Urothelium cell line (cell line): ENCODE measurements at places on chromosomes 2 and 18.

DNA sequence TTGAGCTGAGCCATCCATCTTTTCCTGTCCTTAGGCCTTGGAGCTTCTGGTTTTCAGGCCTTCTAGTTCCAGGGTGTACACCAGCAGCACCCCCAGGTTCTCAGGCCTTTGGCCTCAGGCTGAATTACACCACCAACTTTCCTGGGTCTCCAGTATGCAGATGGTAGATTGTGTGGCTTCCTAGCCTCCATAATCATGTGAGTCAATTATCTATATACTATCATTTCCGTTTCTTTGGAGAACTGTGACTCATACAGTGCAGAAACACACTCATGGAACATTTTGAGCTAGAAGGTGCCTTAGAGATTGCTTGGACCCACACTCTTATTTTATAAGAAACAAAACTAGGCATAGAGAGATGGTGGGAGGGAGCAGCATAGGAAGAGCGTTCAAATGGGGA lies 167.4 kb downstream of the NCK2 start:
- DNase-seq: no peak

DNA sequence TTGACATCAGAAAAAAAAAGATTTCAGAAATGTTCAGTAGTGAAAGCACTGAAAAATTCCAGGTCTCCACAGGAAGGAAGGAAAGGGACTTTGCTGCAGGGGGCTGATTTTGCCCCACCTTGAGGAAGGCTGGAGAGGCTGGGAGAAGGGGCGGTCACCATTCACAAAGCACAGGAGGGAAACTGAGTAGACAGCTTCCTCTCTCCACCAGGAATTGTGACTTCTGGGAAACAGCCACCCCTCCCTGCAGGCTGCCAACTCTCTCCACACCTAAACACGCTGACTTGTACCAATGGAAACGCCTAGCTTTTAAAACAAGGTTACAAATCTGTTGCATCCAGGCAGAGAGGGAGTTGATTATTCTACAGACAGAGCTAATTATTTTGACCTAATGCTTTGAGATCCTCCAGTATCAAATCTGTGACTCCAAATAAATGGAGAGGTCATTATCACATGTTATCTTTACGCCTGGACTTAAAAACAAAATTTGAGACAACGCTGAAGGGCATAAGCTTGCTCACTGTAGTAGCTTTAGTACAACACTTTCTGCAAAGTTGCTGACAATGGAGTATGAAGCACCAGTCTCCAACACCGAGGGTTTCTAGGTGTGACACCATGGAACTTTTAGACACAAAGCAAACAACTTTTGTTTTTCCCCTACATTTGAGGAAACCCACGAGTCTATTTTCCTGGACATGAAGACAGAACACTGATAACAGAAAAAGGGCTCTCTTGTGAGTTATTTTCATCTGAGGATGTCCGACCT lies 42.7 kb downstream of the EPHA4 start:
- DNase-seq: no peak

GRCh38 chr2:204354442-204354856 lies 190.8 kb upstream of the PARD3B start:
- no peak for DNase-seq

DNA sequence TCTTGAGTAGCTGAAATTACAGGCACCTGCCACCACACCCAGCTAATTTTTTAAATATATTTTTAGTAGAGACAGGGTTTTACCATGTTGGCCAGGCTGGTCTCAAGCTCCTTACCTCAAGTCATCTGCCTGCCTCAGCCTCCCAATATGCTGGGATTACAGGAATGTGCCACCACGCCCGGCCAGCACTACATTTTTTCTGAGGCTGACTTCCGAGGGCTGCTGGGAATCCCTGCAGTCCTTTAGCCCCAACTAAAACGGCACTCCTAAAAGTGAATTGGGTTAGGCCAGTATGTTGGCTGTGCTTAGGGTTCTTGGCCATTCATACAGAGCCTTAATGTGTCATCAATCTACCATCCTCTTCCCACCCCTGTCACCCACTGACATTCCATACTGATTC lies 375.4 kb downstream of the DCC start:
- DNase-seq: no peak

DNA sequence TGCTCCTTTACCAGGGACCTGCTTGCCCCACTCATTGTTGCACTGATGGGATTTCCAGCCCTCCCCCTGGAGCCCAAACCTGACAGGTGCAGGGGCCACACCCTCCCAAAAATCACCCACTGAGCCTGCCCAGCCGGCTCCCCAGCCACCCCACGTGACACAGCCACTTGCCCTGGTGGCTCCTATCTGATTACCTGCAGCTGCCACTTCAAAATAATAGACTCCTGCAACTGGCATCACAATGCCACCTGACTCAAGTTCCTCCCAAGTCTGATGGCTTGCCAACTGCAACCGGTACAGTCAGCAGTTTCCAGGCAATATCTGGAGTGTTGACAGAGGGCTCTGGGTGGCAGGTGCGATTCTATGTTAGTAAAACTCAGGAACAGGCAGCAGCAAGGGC lies 66.2 kb downstream of the CRACDL start:
- no peak for DNase-seq

GRCh38 chr18:62904396-62905285 lies 189.3 kb downstream of the PHLPP1 start:
- DNase-seq: no peak

DNA sequence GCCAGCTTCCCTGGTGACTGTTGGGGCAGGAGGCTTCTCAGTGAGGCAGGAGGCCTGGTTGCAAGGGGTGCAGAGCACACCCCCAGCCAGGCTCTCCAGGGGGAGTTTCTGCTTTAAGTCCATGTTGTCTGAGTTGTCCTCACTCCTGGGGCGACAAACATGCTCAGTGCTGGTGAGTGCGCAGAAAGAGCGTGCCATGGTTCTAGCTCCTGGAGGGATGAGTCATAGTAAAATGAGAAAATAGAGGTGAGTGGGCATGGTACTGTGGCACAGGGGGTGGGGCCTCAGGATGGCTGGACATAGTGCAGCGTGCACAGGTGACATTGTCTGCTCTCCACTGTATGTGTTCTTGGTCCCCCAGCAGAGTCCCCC lies 457.2 kb upstream of the HS6ST1 start:
- DNase-seq: no peak

DNA sequence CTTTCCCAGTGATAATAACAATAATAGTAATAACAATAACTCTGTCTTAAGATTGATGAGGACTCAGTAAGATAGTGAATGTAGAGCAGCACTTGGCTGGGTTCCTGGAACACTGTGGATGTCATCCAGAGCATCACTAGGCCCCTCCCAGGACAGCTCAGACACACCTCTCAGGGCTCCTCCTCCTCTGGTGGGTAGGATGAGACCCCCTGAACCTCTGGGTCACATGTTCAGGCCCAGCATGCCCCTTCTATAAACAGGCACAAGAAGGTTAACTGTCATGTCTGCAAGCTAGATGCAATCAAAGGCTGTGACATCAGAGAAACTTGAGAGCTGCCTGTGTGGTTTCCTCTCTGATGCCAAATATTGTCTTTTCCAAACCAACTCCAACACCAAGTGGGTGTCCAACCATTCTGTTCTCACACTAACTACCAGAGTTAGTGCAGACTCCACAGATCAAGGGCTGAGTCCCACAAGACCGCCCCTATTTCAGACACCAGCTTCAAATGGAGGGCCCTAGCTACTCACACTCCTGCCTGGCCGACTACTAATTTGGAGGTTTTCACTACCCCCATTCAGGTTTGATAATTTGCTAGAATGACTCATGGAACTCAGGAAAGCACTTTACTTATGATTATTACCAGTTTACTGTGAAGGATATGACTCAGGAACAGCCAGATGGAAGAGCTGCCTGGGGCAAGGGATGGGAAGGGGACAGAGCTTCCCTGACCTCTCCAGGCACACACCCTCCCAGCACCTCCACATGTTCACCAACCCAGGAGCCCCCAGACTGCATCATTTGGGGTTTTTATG lies 46.4 kb upstream of the BZW1 start:
- peak; percentile 50 for DNase-seq

DNA sequence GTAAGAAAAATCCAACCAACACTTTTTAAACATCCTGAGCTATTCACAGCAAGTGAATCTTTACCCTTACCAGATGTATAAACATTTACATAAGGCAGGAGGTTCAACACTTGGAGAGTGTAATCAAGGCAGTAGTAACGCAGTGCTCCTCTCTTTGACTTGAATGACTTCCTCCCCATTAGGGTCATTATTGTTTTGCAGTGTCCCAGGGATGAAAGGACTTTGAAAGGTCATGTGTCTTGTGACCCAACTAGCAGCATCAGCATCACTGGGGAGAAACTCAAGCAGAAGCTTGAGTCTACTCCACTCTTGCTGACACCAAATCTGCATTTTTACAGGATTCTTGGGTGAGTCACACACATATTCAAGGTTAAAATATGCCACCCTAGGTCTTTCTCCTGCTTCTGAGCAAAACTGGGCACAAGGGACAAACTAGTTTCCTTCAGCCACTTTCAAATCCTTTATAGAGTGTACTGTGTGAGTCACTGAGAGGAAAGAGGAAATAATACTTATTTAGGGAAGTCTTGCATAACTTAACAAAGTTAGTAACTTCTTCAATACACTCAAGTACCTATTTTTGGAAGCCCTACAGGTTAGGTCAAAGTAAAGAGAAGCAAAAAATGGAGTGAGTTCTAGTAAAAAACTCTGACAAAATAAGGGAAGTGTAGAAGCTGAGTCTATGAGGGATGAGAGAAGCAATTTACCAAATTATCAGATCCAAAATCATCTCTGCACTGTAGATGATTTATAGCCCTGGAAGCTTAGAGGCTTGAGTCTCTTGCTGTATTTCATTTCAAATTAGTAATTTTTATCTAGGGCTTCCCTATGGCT lies 51.0 kb upstream of the EML4 start:
- DNase-seq: peak; percentile 60

GRCh38 chr2:18957909-18958308 lies 368.5 kb upstream of the NT5C1B start:
- DNase-seq: no peak

DNA sequence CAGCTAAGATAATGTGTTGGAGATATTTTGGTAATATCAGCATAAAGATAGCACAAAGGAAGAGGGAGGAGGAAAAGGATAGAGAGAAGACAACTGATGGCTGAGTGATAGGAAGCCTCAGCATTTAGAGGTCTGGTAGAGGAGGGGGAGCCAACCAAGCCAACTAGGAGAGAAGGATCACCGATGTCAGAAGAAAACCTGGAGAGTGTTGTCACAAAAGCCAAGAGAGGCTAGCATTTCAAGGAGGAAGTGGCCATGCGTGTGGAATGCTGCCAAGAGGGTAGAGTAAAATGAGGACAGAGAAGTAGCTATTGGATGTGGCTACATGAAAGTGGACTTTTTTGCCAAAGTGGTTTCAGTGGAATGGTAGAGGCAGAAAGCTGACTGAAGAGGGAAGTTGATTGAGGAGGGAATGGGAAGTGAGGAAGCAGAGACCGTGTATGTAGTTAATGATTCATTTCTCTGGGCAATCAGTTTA lies 34.3 kb downstream of the LCLAT1 start:
- DNase-seq: no peak

GRCh38 chr2:212919238-212919637 lies 232.2 kb downstream of the IKZF2 start:
- no peak for DNase-seq

DNA sequence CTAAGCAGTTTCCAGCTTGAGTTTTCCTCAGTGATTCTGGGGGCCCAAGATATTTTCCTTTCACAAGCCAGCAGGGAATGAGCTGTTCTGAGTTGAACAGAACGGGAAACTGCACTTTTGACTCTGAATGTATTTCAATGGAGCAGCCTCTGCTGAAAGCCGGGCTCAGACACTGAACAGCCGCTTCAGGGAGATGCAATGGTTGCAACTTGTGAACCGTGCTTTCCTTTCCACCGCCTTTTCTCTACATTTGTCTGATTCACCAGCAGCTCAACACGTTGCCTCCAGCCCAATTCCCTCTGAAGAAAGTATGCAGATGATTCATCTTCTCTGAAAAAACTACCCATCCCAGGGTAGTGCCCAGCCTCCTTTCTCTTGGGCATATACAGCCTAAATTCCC lies 119.3 kb upstream of the PKDCC start:
- DNase-seq: peak; percentile 78

- no peak for DNase-seq
Observed at GRCh38 chr2:39739386-39739785, 39.7 kb downstream of the THUMPD2 start.

DNA sequence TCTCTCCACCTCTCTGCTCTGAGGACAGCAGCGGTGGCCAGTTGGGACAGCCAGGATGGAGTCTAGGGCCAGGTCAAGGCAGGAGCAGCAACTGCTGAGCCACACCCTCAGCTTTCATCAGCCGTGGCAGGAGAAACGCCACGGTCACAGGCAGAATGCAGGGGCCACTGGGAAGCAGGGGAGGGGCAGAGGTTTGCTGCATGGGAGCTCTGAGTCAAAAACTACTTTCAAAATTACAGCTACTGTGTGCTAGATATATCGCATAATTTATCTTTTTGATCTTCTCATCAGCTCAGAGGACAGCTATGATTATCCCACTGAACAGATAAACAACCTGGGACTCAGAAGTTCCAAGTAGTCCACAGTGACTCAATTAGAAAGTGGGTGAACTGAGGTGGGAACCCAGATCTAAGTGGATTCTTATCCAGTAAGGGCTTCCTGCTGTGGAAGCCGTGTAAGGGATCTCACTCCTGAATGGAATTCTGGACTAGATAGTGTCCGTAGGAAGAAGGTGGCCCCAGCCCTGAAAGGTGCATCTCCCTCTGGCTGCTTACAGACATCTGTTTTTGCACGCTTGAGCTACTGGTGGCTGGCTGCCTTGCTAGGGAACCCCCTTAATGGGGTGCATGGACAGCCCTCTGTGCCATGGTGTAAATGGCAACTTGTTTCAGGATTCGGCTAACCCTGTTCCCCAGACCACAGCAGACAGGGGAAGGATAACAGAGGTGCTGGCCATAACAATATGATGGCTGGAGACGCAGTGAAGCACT lies 194.6 kb upstream of the SMAD2 start:
- DNase-seq: no peak

DNA sequence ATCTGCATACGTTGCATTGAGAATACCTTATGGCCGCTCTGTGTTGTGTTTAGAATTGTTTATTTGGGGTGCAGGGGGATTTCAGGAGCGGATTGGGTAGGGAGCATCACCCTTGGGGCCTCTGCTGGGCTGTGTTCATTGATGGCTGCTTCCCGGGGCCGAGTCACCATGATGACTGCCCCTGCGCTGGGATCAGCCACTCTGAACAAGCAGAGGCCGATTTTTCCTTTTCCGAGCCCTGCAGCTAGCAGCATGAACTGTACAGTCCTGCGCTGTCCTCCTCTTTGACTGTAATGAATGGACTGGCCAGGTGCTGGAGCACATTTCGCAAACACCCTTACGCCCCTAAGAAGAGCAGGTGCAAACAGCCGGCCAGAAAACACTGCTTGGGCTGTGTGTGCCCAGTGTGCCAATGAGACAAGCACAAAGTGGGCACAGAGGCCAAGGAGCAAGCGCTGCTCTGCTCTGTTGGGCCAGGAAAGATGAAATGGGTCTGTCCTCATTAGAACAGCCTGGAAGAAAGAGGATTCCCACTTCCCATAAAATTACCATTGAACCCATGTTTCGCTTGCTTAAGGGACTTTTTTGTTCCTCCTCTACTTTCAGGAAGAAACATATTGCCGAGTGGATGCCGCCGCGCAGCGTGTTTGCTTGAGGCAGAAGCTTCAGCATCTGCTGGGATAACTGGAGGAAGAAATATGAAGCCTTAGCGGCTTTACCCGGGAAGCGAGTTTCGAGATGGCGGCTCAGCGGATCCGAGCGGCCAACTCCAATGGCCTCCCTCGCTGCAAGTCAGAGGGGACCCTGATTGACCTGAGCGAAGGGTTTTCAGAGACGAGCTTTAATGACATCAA lies 82.7 kb downstream of the SH3BP4 start:
- DNase-seq: no peak
